CD4-positive, alpha-beta T cell treated with Interferon gamma for 1 hour (primary cell): ENCODE measurements at places on chromosomes 7 and 10.

- no peak for DNase-seq
These were observed 40.3 kb upstream of the RSBN1L start for GRCh38 chr7:77655836-77656455.

DNA sequence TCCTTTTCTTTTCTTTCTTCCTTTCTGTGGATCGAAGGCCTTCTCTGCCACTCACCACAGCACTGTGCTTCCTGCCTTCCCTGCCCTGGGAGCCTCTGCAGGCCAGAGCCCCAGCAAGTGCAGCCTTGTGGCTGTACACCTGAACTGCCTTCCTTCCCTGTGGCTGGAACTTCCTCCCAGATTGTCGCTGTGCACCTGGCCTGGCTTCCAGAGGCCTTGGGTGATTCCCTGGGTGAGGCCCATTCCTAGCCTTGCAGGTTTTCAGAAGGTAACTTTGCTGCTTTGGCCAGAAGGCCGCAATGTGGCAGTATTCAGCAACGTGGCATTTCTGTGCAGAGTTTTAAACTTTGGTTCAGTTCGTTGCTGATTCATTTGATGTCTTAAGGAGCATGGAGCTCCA lies 50.1 kb upstream of the RASGEF1A start:
- DNase-seq = no peak

DNA sequence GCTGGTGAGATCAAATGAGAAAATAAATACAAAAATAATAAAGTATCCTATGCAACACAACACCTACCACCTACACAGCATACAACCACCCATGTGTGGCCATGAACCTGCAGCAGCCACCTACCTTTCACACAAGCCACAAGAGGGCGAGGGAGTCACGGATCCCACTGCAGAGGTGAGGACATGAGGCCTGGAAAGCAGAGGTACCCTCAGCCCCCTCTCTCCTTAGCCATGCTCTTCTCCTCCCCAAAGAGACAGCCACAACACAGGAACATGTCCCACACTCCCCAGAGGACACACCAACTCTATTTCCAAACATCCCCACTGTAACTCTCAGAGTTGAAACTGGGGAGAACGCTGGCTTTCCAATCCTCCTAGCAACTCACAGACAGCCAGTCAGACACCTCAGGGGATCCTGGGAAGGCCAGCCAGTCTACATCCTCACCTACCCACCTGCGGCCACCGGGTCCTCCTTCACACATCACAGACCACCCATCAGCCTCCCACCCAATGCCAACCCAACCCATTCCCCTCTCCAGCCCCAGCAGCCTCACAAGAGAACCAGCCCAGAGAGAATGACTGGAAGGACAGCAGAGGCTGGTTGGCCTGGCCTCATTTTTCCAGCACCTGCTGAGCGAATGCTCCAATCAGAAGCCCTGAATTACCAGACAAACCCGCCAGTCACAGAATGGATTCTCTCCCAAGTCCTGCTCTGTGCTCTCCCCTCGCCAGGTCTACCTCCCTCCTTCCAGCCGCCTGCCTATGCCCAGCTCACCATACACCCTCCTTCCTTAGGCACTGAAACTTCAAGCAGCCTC lies 18.4 kb downstream of the DLG5 start:
- DNase-seq = no peak

- no peak for DNase-seq
These were observed 95.6 kb upstream of the MKI67 start for GRCh38 chr10:128221807-128222206.

DNA sequence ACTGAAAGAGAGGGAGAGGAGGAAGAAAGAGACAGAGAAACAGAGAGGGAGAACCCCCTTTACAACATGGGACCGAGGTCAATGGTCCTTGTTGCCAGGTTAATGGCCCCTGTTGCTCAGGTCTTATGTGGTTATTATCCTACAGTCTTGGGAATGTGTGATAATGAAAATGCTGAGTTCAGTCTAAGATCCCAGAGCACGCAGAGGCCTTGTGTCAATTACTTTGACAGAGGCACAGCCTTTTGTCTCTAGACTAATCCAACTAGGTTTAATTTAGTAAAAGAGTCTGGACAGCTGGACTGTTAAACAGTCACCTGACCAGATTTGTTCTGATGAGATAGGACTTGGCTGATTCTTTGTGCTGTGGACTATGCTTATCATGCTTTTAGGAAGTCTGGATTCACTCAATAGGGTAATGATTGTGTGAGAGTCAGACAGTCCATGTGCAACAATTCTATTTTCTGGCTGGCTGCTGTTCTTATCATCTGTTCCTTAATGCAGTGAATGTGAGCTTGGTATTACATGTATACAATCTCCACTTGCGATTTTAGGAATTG lies 157.4 kb upstream of the MAGI2 start:
- no peak for DNase-seq

DNA sequence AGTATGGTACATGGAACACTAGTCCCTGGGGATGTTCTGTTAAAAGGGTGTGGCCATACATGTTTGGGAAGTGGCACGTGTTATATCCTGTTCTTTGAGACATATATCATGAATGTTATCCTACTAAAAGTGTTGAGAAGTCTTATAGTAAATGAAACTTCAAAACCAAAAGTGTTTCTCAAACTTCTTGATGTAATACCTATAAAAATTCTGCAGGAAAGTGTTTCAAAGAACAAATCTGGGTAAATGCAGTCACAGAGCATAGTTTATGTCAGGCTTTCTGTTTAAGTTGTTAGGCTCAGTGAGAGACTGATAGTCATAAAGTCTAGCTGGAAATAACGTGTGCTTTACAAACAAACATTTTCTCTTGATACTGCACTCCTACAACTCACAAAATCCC lies 273.7 kb downstream of the KIF20B start:
- no peak for DNase-seq

DNA sequence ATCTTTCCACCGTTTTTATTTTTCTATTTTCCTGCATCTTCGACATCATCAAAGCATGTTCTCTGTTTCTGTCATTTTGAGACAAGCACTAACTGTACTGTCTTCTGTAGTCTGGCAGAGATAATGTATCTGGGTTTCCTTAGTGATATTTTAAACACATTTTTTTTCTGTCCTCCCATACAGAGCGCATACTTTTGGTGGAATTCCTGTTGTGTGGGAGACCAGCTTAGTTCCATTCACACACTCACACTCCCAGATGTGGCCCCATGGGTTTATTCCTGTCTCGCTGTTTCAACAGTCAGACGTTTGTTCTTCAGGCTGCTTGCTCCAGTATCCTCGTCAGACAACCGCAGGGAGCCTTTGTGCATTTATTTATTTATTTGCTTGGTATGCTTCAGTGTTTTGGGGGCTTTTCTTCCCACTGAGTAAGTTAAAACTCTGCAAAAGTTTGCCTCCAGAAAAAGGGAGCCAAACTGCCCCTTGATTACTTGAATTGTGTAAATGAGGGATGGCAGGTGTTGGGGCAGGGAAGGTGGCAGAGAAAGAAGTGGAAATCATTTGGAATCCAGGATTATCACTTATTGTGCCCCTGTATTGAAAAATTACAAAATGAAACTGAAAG lies 456.8 kb upstream of the KLF6 start:
- DNase-seq = no peak

GRCh38 chr10:50992972-50993766 lies 81.1 kb upstream of the PRKG1 start:
- DNase-seq = no peak

- no peak for DNase-seq
These were observed 4.3 kb downstream of the DDC start for GRCh38 chr7:50560865-50561351.

DNA sequence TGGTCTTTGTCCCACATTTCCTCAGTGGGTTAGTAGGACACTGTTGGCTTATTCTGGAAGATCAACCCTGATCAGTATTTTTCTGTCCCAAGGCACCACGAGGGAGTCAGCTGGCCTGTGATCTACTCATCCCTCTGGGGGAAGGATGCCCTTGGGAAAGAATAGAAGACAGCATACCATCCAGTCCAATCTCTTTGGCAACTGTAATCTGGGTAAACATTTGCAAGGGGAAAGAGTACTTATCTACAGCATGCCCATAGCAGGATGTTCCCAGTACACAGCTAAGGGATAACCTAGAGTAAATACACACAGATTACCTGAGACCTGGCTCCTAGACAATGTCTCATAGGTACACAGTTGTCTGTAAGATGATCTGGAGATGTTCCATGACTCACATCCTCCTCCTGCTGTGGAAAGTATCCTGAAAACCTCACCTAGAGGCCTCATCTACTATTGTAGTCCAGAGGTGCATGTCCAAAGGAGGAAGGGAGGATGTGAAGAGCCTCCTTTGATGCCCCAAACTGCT lies 134.3 kb upstream of the VWC2 start:
- DNase-seq = no peak

DNA sequence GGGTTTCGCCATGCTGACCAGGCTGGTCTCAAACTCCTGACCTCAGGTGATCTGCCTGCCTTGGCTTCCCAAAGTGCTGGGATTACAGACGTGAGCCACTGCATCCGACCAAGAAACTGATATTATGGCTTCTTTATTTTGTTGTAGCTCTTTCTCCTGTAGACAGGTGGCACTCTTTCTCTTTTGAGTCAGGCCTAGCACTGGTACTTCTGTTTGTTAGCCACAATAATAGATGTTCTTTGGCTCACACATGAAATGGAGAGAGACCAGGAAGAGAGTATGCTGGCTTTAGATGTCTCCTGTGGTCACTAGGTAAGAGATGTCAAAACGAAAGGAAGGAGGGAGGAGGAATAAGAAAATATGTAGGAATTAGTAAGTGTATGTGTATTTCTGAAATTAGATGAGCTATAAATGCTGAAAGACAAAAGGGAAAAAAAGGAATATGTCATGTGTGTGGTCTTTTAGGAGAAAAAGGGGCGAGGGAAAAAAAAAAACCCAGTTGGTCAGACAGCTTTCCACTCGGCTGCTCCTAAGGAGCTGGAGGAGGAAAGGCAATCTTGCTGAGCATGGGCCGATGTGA lies 78.7 kb downstream of the CLEC2L start:
- no peak for DNase-seq

- no peak for DNase-seq
These were observed 31.6 kb downstream of the IL15RA start for GRCh38 chr10:5945561-5946418.

DNA sequence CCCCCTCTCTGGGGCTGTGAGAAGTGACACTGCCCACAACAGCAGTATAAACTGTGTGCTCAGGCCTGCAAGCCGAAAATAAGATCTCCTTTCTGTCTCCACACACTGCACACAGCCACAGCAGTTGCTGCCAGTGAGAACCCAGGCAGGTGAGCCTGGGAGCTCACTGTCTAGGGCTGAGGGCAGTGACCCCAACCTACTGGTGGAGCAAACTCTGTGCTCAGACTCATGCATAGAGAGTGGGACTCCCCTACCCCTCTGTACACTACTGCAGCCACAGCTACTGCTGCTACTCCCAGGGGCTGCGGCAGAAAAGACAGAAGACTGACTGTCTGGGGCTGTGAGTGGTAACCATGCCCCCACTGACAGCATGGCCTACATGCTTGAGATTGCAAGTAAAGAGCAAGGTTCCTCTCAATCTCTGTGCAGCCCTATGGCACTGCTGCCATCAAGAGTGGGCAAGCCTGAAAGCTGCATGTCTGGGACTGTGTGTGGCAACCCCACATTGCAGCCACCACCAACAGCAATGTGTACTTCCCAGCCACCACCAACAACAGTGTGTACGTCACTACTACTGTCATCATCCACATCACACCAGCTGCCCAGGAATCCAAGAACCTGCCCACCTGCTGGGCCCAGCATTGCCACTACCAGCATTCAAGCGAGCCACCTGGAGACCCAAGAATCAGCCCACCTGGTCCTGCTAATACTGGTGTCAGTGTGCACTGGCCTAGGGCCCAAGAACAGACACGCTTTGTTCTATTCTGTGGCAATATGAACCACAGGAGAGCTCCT lies 226.1 kb downstream of the XPNPEP1 start:
- no peak for DNase-seq

- no peak for DNase-seq
These were observed 1018.6 kb upstream of the LRRTM3 start for GRCh38 chr10:65907199-65907712.

DNA sequence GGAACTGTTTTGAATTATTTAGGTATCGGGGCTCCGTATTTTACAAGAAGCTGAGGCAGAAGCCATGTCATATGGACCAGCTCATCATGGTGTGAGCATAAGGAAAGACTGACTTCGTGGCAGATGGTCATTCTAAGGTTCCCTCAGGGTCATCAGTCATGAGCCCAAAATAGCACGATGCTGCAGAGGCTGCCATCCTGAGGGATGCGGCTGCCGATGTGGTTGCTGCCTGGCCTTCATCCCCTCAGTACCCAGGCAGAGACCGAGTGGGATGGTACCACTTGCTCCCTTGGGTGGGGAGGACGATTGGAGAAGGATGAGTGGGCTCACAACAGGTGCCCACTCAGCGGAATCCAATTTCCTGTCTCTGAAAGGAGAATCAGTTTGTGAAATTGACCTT lies 490.3 kb downstream of the SDK1 start:
- no peak for DNase-seq

DNA sequence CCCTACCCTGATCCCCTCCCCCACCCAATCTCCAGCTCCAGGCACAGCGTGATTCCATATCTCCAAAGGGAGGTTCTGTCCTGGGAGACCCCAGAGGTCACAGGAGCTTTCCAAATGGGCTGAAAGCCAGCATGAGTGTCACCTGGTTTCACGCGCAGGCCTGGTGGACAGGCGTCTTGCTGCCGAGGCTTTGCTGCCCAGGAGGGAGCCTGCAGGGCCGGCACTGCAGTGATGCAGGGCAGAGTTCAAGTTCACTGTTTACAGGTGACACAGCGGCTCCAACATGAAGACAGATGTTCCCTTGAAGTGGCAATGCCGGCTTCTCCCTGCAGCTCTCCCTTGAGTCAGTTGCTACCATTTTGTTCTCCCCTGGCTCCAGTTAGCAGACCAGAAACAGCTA lies 104.3 kb downstream of the TCERG1L start:
- no peak for DNase-seq

GRCh38 chr7:131674131-131674530 lies 117.7 kb upstream of the PODXL start:
- no peak for DNase-seq

DNA sequence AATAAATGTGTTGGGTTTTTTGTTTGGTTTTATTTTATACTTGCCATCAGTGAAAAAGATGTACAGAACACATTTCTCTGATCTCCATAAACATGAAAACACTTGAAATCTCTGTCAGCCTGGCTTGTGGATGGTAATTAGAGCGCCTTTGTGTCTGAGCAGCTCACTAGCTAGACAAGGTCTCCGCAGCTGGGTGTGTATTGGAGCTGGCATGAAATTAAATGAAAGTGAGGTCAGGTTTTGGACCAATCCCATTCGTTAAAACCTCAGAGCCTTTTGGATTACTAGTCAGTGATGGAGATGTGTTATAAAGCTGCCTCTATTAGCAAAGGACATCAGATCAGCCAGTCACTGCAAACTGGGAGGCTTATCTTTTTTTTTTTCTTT lies 2.7 kb downstream of the FRAT1 start:
- no peak for DNase-seq

GRCh38 chr7:18896343-18896975 lies 221.0 kb downstream of the TWIST1 start:
- DNase-seq = no peak
